ENCODE measurements at places on chromosomes 11 and 22. TPM values are rescaled to one million over a fixed set of nuclear protein-coding genes. Genes with fewer than 3 reads are reported as not detected.

RIMBP3B gene
- total RNA-seq, result not detected

- no peak for DNase-seq
These were observed 63.1 kb upstream of the CCDC90B start for GRCh38 chr11:83349296-83349695.

GRCh38 chr22:39593066-39593930 lies 22.7 kb downstream of the CACNA1I start:
- no peak for DNase-seq

DNA sequence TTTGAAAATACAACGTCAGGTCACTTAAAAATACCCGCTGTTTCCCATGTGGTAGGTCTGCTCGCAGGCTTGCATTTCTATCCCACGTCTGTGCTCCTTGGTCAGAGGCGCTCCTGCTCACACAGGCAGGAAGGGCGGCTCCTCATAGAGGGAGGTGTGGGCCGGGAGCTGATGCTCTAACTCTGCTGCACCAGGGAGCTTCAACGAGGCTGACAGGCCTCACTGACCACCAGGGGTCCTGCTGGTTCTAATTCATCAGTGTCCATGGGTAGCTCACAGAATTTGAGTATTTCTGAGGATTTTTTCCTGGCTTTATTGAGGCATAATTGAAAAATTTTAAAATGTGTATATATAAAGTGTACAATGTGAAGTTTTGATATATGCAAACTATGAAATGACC lies 68.5 kb downstream of the PIWIL3 start:
- DNase-seq, result no peak

ETS1 gene
- total RNA-seq, result 336 TPM

DNA sequence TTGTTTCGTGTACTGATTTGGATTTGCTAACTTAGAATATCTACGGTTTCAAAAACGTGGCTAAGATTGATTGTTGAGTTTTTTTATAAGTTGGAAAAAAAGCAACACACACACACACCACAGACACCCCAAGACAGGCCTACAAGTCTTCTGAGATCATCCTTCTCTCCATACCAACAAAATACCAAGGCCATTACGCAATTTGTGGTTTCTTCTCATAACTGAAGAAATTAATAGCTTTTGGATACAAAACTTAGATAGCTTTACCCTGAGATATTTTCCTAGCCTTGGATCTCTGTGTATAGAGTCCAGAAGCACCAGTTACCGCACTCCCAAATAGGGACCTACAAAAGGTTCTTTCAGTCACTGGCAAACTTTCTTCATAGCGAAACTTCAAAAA lies 113.6 kb downstream of the SIK3 start:
- DNase-seq, result no peak

GRCh38 chr11:1751999-1752906 lies 1.9 kb upstream of the IFITM10 start:
- DNase-seq, result no peak

RASD2 gene
- total RNA-seq, result not detected
